ENCODE measurements at places on chromosomes 16 and 17.

DNA sequence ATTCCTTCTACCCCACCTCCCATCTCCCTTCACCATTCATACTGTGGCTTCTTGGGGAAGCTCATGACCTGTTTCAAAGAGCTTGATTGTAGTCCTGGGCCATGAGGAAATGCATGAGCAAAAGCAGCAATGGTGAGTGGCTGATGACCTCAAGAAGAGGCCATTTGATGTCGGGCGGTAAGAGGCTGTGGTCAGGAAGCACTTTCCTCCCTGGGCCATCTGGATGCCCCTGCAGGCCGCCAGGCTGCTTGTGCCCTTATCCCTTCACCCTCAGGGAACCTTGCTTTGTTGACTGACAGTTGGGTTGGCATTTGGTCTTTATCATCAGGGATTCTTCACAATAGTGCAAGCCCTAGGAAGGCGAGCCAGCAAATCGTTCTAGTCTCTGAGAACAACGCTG lies 78.3 kb upstream of the TBX2 start:
- no peak for DNase-seq

- no peak for DNase-seq
Measured at GRCh38 chr16:585351-585750, 4.5 kb upstream of the RAB40C start.

DNA sequence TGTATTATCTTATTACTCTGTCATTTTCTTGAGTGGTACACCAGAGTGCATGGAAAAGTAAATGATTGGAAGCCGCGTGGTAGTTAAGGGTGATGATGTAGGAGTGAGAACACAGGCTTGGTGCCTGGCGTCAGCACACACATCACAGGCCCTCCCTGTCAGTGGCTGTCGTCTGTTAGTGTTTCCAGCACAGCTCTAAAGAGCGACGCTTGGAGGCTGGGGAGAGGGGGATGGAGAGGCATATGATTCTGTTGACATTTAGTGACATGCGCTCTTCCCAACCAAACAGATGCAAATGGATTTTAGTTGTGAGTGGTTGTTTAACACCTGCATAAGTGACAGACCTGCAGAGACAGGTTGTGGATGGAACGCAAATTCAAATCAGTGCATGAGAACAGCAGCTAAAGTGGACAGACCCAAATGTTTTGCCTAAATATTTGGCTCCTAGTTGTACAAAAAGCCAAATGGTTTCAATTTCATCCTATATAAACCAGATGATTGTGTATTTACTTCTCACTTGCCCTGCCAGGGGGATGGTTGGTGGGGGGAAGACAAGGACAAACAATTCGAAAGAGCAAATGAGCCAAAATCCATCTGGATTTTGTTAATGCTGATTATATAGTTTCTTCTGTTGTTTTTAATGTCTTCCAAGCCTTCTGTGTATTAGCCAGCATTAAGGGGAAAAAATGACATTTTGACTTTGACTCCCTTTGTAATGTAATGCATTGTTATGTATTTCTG lies 222.3 kb downstream of the WWOX start:
- no peak for DNase-seq

- DNase-seq = peak; percentile 76
Measured at GRCh38 chr16:66511602-66512271, 38.2 kb downstream of the TK2 start.

DNA sequence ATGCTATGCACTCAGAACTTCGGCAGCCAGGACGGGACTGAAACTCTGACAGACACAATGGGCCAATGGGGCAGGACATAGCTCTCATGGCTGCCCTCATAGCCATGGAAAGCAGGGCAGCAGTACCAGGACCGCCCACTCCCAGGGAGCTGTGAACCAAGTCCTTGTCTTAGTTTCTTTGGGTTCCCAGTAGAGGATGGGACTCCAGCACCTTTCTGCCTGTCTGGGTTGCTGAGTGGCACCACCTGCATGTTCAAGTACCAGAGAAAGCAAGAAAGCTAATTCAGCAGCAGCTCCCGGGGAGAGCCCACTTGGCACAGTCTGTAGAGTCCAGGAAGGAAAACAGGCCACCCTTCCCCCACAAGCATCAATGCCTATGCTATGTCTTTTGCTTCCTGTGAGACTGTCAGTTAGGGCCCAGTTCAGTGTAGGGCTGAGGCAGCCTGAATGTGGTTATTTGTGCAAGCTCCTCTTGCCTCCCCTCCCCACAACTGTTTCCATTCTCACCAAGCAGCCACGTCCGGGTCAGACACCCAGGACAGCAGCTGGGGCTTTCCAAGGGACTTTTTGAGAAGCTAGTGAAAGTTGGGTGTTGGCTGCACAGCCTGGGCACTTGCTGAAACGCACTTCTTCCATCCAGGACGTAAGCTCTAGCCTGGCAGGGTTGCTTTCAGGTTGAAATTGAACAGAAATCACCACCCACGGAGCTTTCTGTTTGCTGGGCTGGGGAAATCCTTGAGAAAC lies 7.8 kb downstream of the SUPT4H1 start:
- DNase-seq = no peak

DNA sequence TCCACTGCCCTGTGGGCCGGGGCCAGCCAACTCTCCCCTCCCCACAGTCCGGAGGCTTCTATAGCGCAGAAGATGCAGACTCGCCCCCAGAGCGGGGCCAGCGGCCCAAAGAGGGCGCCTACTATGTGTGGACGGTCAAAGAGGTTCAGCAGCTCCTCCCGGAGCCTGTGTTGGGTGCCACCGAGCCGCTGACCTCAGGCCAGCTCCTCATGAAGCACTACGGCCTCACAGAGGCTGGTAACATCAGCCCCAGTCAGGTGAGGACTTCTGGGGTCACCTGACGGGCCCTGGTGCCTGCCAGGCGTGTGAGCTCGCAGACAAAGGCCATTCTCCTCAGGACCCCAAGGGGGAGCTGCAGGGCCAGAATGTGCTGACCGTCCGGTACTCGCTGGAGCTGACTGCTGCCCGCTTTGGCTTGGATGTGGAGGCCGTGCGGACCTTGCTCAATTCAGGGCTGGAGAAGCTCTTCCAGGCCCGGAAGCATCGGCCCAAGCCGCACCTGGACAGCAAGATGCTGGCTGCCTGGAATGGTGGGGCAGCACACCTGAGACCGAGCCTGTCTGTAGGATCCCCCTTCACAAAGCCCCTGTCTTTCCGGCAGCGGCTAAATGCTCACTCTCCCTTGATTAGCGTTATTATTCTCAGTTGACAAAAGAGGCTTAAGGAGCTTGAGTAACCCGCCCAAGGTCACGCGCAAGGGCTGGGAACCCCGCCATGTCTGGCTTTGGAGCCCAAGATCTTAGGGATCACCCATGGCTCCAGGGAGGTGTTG lies 3.9 kb downstream of the SPATA20 start:
- no peak for DNase-seq

GRCh38 chr16:7992616-7993015 lies 597.7 kb downstream of the TMEM114 start:
- DNase-seq = no peak

- no peak for DNase-seq
Measured at GRCh38 chr16:11682655-11683096, 14.4 kb downstream of the SNN start.

DNA sequence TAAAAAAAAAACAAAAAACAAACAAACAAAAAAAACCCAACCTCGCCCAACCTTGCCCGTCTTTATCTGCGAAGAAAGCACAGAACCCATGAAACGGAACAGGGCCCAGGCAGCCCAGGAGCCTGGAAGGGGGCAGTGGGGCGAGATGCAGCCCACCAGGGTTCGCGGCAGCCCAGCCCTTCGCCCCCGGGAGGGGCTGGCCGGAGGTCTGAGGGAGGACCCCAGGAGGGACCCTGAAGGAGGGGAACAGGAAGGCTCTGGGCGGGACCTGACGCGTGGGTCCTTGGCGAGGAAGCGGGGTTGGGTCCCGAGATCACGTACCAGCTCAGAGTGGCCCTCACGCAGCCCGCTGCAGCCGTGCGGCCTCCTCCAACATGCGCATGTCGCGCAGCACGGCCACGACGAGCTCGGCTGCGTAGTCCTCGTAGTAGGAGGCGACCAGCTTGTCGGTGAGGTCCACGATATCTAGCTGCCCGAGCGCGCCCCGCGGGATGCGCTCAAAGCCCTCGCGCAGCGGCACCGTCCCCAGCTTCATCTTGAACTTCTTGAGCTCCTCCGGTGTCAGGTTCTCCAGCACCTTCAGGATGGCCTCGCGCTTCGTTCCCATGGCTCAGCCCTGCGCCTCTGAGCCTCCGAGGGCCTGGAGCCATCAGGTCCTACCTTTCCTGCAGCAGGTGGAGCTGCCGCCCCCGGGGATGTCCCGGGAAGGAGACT lies at the start of gene PYDC1:
PYDC1 (minus strand) TSS at position 714 of the 714 bp plus-strand sequence; CDS start at position 607, 107 bp downstream.
- DNase-seq = no peak

All from coronary artery (tissue), 2 donors.